ENCODE measurements at places on chromosomes 12 and 14.

DNA sequence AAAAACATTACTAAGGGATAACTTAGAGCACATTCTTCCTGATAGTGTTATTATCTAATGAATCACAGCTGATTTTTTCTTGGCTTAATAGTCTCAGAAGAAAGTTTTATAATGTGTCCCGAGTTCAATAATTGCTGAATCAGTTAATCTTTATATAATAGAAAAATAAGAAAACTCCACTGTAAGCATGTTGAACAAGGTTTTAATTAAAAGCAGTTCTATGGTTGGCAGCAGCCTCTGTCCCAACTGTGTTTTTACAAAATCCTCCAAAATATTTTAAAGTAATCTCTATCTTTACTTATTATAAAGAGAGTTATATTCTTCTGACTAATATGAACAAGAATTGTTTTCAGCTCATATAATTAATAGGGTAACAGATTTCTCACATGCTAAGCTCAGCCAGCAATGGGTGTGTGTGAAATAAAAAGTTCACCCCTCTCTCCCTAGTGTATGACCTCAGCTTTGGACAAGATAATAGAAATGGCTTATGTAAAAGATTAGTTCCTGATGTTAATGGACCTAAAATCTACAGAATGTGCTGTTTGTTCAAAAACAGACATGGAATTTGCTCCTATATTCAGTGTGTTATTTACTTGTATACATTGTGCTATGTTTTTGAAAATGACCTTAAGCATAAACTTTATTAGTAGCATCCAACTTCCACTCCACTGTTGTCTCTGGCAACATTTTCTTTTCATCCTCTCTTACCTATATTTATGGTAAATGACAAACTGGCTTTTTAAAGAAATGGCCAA is 67.1 kb upstream of the DCN start:
- DNase-seq = no peak

GRCh38 chr12:6326316-6327228 is 15.3 kb downstream of the TNFRSF1A start:
- no peak for DNase-seq

- DNase-seq = no peak
Observed at GRCh38 chr12:42854208-42854607, 264.7 kb upstream of the PRICKLE1 start.

- peak; percentile 87 for DNase-seq
Observed at GRCh38 chr12:4272424-4273272, 914 bp upstream of the CCND2 start.

DNA sequence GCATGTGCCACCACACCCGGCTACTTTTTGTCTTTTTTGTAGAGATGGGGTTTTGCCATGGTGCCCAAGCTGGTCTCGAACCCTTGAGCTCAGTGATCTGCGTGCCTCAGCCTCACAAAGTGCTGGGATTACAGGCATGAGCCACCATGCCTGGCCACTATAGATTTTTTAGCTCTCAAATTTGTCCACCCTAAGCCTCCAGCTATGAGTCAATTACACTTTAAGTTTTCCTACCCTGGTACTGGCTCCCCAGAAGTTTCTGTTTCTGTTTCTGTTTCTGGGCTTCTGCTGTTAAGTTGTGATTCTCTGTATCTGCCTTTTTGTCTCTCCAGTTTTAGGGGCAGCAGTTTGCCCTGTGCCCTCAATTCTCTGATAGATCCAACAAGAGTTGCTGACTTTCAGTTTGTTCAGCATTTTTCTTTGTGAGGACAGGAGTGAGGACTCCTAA is 4.4 kb upstream of the TINF2 start:
- no peak for DNase-seq

DNA sequence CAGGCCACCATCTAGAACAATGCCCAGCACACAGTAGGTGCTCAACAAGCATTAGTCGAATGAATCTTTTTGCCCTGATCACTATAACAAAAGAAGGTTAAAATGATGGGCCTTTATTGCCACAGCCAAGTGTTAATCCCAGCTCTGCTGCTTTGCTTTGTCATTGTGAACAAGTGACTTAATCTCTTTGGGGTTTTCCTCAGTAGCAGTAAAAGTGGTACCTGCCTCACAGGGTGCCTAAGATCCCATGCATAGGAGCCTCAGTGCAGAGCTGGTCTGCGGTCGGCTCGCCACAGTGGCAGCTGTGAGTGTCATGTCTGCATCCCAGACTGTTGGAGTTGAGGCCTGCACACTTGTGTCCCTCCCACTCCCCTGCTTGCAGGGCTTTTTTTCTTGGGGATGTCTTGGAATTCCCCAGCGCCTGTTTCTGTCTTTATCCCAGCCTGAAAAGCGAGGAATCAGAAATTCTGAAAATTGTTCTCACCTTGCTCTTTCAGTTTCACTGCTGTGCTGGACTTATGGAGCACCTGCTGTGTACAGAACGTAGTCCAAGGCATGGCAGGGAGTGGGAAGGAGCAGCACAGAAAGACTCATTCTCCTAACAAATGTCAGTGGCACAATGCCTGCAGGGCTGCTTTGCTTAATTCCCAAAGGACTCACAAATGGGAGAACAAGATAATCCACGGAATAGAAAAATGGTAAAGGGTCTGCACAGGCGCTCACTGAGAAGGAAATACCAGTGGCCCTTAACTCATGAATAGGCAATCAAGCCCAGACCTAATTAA is 90.8 kb downstream of the EML1 start:
- no peak for DNase-seq

- no peak for DNase-seq
Observed at GRCh38 chr14:104477117-104477623, 102.4 kb upstream of the C14orf180 start.

DNA sequence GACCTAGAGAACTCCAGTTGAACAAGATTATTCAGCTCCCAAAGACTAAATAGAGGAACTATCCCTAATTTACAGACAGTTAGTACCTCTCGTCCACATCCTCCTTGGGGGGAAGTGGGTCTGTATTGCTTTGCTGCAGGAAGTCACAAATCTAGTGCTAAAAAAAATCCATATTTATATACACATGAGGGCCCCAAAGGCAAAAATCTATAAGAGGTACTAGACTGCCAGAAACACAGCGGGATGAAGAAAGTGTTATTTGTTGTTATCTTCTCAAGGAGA is 190.1 kb downstream of the TTC8 start:
- DNase-seq = no peak

GRCh38 chr12:120813588-120814153 is 88.0 kb downstream of the ACADS start:
- no peak for DNase-seq

DNA sequence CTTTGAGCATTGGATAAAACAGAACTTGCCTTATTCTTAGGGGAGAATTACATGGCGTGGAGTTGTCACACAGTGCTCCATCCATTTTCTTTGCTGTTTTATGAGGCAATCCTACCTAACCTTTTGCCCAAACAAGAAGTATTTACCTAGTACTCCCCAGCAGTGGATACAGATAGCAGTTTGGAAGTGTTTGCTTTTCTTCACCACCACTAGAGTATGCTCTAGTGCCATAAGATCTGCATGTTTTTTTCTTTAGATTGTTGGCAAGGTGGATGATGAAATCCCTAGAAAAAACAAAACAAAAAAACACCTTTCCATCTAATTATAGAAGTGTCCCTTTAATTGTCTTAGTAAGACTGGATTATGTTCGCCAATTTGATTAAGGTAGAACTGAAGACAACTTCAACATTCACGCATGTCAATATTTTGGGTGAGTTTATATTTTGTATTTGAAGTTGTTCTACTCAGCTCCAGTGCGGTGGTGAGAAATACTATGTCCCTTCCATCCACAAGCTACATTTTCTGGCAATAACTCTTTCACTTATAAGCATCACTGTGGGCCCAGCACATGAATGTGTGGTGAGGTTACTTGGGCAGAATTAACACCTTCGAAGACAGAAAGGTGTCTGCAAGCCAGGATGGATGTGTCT is 23.6 kb upstream of the TMEM260 start:
- no peak for DNase-seq

GRCh38 chr14:52283099-52283498 is 15.6 kb downstream of the PTGDR start:
- no peak for DNase-seq

DNA sequence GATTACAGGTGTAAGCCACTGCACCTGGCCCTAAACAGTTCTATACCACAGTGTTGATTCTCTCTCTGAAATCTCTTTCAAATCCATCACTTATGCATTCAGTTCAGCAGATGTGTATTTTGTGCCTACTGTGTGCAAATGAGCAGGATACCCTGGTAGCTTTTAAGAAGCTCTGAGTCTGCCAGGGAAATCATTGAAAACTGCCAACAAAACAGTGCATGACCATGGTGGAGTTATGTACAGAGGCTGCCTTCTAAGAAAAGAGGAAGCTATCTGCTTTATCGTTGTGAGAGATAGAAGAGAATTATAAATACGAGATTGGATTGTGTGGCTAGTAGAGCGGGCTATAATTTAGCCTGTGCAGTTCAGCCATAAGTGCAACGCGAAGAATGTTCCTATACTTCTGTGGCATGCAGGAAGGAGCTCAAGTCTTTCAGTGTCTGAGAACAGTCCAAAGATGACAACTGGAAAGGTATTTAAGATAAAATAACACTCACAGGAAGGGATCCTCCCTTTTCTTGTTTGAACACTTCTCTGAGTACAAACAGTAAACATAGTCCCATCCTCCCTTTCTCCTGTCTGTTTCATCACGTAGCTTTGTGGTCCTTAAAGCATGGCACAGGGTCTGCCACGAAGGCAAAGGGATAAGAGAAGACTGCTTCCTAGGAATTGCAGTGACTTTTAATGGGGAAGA is 4.3 kb downstream of the DIP2B start:
- DNase-seq = no peak

- DNase-seq = no peak
Observed at GRCh38 chr14:93067088-93067487, 48.6 kb downstream of the ITPK1 start.

- no peak for DNase-seq
Observed at GRCh38 chr12:24404086-24404815, 454.8 kb upstream of the SOX5 start.

GRCh38 chr14:91521061-91521640 is 11.0 kb upstream of the PPP4R3A start:
- DNase-seq = no peak

DNA sequence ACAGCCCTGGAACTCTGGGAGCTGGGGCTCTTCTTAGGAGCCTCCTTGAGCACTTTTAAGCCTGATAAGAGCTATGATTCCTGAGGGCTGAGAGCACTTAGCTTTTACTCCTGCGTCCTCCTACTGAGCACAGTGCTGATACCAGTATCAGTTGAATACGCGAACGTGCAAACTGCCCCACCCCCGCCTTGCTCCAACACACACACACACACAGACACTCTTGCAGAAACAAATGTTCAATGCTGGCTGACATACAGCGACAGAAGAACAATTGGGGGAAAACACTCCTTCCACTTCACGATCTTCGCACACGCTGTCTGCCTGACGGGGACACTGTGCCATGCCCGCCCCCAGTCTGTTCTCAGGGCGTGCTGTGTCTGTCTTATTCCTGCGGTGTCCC is 57.2 kb upstream of the DLK1 start:
- DNase-seq = no peak

GRCh38 chr12:22283508-22283907 is 51.0 kb downstream of the ST8SIA1 start:
- no peak for DNase-seq

DNA sequence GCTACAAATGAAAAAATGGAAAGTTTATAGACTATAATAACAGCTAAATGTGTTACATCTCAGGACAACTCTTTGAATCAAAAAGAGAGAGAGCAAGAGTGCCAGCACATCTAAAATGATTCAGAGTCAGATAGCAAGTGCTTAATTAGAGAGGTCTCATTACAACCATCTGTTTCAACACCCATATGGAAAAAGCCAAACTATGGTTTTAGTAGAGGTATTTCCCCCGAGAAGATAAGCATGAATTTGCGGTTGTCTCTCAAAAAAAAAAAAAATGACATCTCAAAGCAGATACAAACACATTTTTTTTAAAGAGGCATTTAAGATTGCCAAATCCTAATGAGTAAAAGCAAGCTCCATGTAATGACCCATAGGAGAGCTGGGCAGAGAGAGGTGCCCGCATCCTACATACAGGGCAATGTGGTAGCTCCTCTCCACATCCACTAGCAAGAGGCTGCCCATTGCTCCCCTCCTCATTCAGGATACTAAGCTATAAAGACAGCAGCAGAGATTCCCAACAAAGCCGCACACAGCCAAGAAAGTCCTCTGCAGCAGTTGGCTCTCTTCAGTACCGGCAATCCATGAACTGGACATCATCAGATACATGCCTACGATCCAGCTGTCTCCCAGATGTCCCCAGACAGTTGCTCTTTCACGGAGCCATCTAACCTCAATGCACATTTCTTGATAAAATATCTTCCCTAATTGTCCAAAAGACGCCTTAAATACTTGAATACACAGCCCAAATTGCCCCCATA is 100.4 kb downstream of the EFCAB11 start:
- DNase-seq = no peak

DNA sequence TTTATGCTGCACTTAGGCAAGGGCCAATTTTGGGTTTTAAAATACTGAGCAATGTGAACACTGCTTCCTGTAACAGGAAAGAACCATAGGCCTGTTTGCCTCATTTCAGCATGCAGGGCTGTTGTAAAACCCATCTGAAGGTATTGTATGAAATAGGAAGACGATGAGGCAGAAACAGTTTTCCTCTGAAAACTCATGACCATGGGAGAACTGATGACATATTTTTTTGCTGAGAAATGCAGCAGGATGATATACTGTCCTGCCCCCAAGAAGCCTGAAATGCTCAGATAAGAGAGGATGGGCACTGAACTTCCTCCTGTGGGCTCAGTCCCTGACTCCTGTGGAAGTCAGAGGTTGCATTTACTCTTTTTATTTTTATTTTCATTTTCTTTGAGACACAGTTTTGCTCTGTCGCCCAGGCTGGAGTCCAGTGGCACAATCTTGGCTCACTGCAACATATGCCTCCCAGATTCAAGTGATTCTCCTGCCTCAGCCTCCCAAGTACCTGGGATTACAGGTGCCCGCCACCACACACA is 17.4 kb downstream of the PYGL start:
- no peak for DNase-seq

GRCh38 chr14:90483571-90483974 is 86.7 kb downstream of the CALM1 start:
- peak; percentile 6 for DNase-seq

GRCh38 chr14:99215277-99215676 is 56.7 kb downstream of the BCL11B start:
- DNase-seq = no peak

Measured in stimulated activated CD8-positive, alpha-beta memory T cell treated with anti-CD3 and anti-CD28 coated beads, Interleukin-2, amount 100 ng/mL, for 48 hours (primary cell).